Hematopoietic multipotent progenitor cell treated with erythropoietin and hydrocortisone succinate and interleukin-3 and kit ligand, for 4 days (in vitro differentiated cells): ENCODE measurements at places on chromosomes 2 and 18.

GRCh38 chr2:23599667-23600066 lies 214.7 kb downstream of the KLHL29 start:
- DNase-seq: no peak

- no peak for DNase-seq
Observed at GRCh38 chr2:70526126-70526525, 27.5 kb downstream of the TGFA start.

GRCh38 chr2:217606296-217606695 lies 396.5 kb downstream of the TNS1 start:
- no peak for DNase-seq

GRCh38 chr2:137231628-137232027 lies 466.3 kb downstream of the THSD7B start:
- no peak for DNase-seq

DNA sequence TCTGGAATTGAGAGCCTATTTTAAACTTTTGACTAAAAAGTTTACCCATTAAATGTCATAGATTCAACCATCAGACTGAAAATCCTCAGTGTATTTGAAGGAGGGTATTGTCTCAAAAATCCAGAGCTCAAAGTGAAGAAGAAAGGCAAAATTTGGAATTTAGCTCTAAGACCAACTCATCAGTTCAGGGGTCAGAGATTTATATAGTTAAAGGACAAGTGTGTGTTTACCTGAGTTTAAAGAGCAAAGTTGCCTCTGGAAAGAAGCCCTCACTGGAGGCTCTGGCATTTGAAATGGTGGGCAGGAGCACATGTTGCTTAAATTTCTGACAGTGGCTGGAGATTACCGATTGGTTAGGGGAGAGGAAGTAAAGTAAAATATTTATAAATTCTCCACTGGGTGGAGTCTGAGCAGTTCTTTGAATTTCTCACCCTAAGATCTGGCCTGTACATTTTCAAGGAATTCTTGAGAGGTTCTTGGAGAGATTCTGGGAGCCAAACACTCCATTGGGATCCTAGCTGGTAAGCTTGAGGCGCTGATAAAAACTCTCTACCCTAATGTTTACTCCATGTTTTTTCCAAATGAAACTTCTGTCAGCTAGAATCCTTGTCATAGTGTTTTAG lies at the start of gene KYNU:
Gene KYNU (plus strand): TSS at position 449 of the 623 bp plus-strand sequence. CDS start 7,704 bp downstream, outside the sequence.
- DNase-seq: peak; percentile 69

DNA sequence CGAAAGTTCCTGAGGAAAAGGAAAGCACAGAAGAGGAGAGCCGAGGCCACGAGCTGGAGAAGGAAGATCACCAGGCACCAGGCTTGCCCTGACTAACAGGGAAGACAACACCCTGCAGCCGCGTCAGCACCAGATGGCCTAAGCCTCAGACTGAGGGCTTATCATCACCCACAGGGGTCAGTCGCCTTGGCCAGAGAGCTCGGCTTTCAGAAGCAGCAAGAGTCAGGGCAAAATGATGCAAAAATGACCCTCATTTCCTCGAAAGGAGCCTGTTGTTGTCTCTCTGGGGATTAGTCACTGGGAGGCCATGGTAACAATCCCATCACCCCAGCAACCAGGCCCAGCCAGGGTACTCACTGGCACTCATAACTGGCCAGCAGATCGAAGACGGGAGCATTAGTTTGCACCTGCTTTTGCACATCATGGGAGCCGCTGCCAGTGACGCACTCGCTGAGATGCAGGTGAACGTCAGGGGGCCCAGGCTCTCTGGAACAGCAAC lies 42.7 kb upstream of the ZFP36L2 start:
- peak; percentile 23 for DNase-seq

- DNase-seq: no peak
Observed at GRCh38 chr2:48198371-48198770, 292.1 kb upstream of the FBXO11 start.

DNA sequence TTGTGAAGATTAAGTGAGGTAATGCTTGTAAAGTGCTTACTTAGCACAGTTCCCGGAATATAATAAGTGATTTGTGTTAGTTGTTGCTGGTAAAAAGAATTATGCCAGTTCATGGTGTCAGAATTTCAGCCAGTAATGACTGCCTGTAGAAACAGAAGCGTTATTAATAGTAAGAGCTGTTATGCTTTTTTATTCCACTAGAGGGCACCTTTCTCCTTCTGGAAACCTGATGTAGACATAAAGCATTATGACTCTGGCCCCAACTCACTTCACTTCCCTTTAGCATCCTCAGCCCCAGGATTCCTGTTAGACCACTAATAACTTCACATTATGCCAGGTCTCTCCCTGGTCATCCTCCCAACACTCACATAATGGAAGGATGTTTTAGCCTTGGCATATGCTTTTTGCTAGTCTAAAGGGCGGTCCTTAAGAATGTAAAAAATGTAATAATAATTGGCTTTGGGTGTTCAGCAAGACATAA lies 34.9 kb downstream of the C18orf54 start:
- peak; percentile 89 for DNase-seq

DNA sequence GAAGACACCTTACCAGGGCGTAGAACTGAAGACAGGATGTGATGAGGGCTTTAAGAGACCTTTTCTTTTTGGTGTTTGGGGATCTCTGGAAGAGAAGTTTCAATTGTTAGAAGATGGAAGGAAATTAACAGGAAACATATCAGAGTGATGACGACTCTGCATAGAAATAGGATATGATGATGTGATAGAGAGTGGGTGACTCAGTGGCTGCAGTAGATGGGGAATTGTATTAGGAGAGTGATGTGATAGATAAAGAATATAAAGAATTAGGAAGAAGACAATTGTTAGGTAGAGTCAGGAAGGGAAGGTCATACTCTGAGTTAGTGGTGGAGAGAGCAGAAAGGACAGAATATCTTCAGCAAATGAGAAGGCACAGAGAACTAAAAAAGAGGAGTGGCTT lies 593.9 kb downstream of the NYAP2 start:
- no peak for DNase-seq

DNA sequence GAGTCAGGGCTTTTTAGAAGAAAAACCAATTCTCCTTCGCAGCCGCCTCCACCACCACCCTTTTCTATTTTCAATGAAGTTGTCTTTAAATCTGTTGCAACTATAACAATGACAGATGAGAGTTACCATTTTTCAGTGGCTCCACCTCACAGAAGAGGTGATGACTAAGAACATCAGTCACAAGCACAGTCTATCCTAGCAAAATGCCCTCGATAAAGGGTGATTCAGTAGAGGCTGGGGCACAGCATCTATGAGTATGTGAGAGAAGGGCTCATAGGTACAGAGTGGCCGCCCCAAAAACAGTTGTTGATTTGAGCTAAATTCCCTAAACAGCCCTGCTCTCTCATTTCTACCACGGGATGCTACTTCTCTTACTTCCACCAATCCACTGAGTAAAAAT lies 310.8 kb upstream of the MGAT5 start:
- DNase-seq: no peak

DNA sequence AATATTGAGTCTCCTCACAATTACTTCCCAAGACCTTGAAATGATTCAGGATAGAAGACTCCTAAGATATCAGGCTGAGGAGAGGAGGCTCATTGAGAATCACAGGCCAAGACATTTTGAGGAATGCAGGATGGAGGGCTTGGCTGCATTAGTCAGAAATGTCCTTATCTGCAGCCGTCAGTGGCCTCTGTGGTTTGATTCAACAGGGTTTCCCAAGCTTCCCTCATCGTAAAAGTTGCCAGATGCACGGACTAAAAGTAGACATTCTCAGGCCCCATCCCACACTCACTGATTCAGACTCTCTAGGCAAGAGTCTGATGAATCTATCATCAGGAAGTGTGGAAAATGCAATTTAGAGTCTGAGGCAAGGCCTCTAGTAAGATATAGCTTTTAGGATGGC lies 34.0 kb upstream of the TMEM178A start:
- peak; percentile 93 for DNase-seq

- DNase-seq: no peak
Observed at GRCh38 chr2:100752628-100753333, 67.2 kb upstream of the NPAS2 start.

DNA sequence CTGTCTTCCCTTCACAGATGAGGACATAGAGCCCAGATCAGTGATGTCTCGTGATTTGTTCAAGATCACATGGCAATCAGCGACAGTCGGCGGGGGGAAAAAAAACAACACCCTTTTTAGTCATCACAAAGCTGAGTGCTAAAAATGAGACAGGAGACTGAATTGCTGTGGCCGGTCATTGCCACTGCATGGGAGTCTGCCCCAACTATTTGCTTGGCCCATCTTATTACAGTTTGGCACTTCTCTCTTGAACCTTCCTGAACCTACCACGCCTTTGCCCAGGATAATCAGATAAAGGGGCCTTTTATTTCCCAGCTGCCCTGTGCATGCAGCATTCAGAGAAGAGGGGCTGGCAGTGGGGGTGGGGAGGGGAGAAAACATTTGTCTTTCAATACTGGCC lies 42.7 kb downstream of the SETBP1 start:
- DNase-seq: no peak

DNA sequence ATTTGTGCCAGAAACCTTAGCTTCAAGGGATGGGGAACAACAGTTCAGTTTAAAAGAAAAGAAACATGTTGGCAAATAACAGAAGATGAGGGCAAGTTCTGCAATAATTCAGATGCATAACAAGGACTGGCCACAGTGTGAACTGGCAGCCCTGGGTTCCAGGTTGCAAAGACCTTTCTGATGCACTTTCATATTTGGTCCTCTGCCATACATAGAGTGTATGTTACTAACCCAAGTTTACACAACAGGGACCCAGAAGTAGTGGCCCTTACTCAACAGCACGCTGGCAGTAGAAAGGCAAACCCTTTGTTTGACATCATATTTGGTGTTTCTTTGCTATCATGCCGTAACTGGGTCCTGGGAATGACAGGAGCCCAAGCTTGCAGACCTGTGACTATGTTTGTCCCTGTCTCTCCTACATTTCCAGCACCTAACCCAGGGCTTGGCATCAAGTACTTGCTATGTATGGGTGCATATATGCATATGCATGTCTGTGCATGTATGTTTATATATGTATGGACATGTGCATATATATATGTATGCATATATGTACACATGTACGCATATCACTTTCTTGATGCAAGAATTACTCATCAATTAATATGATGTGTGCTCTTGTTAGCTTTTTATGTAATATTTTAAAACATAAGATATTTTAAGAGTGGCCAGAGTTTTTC lies 94.3 kb downstream of the MBP start:
- no peak for DNase-seq

- no peak for DNase-seq
Observed at GRCh38 chr2:174031226-174031625, 66.1 kb upstream of the SP3 start.

GRCh38 chr2:25991965-25992364 lies 9.7 kb upstream of the KIF3C start:
- no peak for DNase-seq

- DNase-seq: no peak
Observed at GRCh38 chr2:176234156-176234555, 35.1 kb upstream of the MTX2 start.

GRCh38 chr18:52395146-52395852 lies 55.3 kb downstream of the DCC start:
- no peak for DNase-seq

- DNase-seq: no peak
Observed at GRCh38 chr2:9914384-9915065, 37.0 kb upstream of the GRHL1 start.

- DNase-seq: no peak
Observed at GRCh38 chr2:18273205-18273604, 287.2 kb downstream of the RDH14 start.

- no peak for DNase-seq
Observed at GRCh38 chr18:52678034-52678433, 338.0 kb downstream of the DCC start.

GRCh38 chr2:62654423-62654791 lies 51.1 kb upstream of the EHBP1 start:
- no peak for DNase-seq

DNA sequence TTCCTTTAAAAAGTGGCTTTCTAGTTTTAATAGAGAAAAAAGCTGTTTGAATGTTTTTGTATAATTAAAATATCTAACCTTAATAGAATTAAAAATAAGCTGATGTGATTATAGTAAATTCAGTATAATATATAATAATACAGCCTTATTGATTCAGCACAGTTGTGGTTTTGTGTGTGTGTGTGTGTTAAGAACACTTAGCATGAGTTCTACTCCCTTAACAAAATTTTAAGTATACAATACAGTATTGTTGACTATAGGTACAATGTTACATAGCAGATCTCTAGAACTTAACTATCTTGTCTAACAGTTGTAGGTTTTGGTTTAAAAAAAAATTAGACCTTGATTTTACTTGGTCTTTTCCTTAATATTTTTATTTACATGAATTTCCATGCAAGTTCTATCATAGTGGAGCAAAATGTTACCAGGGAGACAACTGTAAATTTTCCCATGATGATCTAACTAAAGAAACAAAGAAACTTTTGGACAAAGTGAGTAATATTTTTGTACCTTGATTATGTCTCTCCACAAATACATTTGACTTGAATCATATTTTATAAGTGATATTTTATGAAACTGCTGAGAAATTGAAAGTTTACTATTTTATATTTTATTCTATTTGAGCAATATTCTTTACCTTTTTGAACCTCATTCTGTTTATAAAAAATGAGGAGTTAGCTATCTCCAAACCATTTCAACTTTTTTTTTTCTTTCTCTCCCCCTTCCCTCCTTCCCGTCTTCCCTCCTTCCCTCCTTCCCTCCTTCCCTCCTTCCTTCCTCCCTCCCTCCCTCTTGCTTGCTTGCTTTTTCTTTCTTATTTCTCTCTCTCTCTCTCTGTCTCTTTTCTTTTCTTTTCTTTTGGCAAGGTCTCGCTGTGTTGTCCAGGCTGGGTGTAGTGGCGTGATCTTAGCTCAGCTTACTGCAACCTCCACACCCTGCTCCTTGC lies 46.3 kb downstream of the ZC3H6 start:
- DNase-seq: no peak

- peak; percentile 95 for DNase-seq
Observed at GRCh38 chr2:33476131-33476792, at the start of gene RASGRP3. Gene RASGRP3 (plus strand): TSS chr2:33476649. CDS start chr2:33515137, 38,488 bp downstream.

DNA sequence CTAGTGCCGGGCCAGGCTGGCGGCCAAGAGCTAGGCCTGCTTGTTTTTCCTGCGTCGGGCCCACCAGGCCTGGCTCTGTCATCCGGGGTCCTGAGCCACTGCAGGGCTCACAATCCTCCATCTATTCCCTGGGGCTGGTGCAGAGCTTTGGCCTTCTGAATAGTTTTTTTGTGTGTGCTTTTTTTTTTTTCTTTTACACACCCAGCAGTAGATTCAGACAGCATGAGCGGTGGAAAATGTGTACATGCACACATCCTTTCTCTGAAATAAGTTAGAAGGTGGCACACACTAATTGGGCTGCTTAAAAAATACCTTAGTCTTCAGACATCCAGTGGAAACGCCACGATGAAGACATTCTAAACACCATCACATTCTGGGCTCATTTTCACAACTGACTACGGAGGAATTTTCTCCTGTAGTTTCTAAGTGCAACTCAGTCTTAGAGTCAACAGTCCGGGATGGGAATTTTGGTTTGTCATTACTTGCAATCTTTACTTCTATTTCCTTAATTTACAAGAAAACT lies 6.1 kb downstream of the ZFP36L2 start:
- no peak for DNase-seq

DNA sequence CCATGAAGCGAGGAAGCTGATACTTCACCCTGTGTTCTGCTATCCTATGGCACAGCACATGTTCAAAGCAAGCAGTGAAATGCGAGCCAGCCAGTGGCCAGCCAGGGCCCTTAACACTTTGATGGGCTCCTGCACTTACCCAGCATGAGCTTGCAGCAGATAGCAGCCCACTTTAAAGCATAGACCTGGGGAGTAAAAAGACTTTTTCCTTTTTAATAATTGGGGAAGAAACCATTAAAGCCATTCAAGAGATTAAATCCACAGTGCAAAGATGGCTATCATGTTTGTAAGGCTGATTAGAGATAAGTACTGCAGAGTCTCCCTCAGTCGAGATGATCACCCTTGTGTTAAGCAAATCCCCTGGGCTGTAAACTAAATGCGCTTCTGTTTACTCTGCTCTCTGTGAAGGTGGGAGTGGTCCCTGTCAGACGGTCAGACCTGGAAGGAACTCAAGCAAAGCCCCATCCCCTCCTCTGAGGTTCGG lies 15.7 kb downstream of the CCBE1 start:
- no peak for DNase-seq
